ENCODE measurements at places on chromosomes 2 and 18. TPM values are rescaled to one million over a fixed set of nuclear protein-coding genes. Genes with fewer than 3 reads are reported as not detected.

The SLC5A6 gene
- total RNA-seq = 20.9 TPM

The HOXD13 gene
- not detected for total RNA-seq

- DNase-seq = no peak
Measured at GRCh38 chr2:13495051-13495450, 778.3 kb downstream of the TRIB2 start.

GRCh38 chr2:30565851-30566358 lies 118.9 kb downstream of the LCLAT1 start:
- DNase-seq = peak; percentile 48

DNA sequence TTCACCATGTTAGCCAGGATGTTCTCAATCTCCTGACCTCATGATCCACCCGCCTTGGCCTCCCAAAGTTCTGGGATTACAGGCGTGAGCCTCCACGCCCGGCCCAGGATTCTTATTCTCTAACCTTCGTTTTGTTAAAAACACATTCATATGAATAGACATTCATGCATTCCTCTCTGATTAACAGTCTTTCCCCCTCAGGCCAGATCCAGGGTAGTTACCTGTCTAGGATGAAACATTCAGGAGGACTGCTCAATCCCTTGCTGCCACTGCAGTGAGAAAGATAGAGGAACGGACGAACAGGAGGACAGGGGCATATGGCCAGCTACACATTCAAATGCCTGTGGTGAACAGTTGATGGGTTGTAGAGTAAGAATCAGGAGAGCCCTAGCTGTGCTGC lies 39.6 kb upstream of the EPC2 start:
- no peak for DNase-seq

DNA sequence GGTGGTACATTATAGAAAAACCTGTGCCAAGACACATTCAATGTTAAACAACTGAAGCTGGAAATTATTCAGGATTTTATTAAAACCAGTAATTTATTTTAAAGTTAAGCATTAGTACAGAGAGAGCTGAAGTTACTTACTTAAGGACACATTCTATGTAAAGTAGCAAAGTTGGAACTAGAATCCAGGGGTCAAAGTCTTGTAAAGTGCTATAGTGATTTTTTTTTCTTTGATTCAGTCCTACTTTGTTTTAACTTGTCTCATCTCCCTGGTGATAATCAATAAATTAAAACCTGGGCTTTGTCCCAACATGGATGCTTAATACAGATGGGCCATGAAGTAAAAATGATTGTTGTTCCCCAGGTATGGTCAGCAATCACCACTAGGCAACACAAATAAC lies 1271.8 kb upstream of the CHAC2 start:
- DNase-seq = no peak

- DNase-seq = peak; percentile 61
Measured at GRCh38 chr2:37858400-37858711, 66.7 kb upstream of the RMDN2 start.

The CLEC4F gene
- not detected for total RNA-seq

- DNase-seq = no peak
Measured at GRCh38 chr2:215937190-215937589, 76.2 kb downstream of the MREG start.

- peak; percentile 26 for DNase-seq
Measured at GRCh38 chr2:203690441-203691047, 15.9 kb upstream of the CD28 start.

The SMCHD1 gene
- 104 TPM for total RNA-seq

- DNase-seq = no peak
Measured at GRCh38 chr2:76307495-76307894, 596.8 kb upstream of the GCFC2 start.

GRCh38 chr2:96291751-96292150 lies 13.6 kb downstream of the SNRNP200 start:
- peak; percentile 11 for DNase-seq

- DNase-seq = no peak
Measured at GRCh38 chr2:229066121-229066715, 204.9 kb downstream of the PID1 start.

DNA sequence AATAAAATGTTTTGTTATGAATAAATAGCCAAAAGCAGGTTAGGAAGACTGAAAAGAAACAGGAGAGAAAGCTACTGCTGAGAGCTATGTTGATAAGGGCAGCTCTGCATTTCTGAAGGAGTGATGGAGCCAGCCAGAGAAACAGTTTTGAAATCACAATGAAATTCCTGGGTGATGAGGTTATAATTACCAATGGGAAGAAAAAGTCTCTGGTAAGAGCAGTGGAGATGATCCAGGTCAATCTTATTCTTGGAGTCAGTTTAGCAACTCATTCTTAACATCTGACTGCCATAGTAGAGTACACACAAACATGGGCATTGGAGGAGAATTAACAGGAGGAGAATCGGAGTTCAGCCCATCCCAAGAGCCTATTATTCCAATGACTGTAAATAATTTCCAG lies 2.4 kb downstream of the ALKAL2 start:
- DNase-seq = peak; percentile 49

The ZBTB7C gene
- total RNA-seq = not detected

- no peak for DNase-seq
Measured at GRCh38 chr2:127558911-127559310, 23.4 kb downstream of the MYO7B start.

The SLC23A3 gene
- 0.64 TPM for total RNA-seq

- peak; percentile 89 for DNase-seq
Measured at GRCh38 chr2:219171231-219171651, 1.4 kb upstream of the SLC23A3 start.

The PLGLB1 gene
- 0.32 TPM for total RNA-seq

DNA sequence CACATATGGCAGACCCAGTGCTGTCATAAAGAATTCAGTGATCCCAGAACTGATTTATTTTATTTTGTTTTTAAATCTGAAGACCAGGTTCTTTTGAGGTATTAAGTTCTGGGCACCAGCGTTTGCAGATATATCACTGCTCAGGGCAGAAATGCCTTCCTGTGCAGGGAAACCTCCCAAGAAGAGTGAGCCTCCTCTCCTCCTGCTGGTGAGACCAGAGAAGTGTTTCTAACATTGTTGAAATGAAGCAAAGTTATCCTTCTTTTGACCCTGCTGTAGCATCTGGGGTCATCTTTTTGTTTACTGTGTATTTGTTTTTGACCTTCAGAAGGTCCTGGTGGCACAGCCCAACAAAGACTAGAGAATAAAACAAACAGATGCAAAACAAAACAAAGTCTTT lies 94.0 kb downstream of the AQP4 start:
- DNase-seq = no peak

GRCh38 chr2:106197878-106198277 lies 3.8 kb upstream of the UXS1 start:
- peak; percentile 94 for DNase-seq

DNA sequence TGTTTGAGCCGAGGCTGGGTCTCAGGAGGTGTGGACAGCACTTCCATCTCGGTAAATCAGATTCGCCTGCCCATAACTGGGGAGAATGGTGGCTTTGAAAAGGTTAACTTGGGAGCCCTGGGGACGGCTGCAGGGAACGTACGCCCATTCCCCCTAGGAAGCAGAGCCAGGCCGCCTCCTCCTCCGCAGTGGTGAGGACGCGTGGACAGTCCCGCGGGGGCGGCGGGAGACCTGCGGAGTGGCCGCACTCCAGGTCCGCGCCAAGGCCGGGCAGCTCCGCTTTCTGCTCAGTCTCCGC lies 845 bp upstream of the MYCN start:
- DNase-seq = no peak

- no peak for DNase-seq
Measured at GRCh38 chr2:142875652-142876051, 1.8 kb upstream of the KYNU start.

DNA sequence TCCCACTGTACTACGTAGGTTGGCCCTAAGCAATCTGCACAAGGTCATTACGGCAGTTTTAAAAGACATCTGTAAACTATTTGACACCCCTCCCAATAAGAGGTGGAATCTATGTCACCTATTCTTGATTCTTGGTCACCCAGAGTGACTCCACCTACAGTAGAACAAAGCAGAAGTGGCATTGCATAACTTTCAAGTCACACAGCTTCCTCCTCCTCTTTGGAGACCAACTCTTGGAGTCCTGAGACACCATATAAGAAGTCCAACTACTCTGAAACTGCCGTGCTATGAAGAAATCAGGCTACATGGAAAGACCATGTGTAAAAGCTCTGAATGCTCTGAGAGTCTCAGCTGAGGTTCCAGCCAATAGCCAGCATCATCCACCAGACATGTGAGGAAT lies 253.5 kb upstream of the CDH20 start:
- no peak for DNase-seq

The FKBP7 gene
- total RNA-seq = 31.2 TPM

The TMEFF2 gene
- total RNA-seq = not detected
